ENCODE measurements at places on chromosomes 1 and 21. TPM values are rescaled to one million over a fixed set of nuclear protein-coding genes. Genes with fewer than 3 reads are reported as not detected.

DNA sequence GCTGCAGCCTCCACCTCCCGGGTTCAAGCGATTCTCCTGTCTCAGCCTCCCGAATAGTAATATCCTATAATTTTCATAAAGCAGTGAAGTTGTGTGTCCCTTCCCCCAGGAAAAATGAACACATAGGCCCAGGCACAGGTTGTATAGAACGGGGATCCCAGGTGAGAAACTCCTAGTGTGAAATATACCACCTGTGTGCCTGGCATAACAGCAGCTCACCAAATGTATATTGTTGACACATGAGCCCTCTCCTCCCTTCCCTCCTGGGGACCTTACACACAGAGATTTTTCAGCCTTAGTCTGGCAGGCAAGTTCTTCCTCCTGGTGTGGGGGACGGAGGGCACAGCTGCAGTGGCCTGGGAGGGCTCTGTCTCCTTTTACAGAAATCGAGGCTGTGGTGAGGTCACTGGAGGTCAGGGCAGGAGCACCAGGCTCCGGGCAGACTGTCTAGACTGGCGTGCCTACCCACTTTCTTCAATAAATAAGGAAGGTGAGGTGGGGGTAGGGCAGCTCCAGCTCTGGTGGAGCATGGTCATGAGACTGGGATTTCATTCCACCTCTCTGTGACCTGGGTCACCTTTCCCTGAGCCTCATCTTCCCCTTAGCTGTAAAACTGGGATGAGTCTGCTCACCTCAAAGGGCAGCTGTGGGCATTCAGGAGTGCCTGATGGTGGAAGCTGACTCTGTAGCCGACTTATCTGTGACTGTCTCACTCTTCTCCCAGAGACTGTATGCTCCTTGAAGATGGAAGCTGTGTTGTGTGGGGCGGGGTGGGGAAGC lies 14.3 kb downstream of the RCC1 start:
- no peak for DNase-seq

GRCh38 chr1:51570063-51570710 lies 46.7 kb upstream of the OSBPL9 start:
- DNase-seq, result no peak

- no peak for DNase-seq
Observed at GRCh38 chr1:227935826-227936225, 11.9 kb downstream of the WNT9A start.

DNA sequence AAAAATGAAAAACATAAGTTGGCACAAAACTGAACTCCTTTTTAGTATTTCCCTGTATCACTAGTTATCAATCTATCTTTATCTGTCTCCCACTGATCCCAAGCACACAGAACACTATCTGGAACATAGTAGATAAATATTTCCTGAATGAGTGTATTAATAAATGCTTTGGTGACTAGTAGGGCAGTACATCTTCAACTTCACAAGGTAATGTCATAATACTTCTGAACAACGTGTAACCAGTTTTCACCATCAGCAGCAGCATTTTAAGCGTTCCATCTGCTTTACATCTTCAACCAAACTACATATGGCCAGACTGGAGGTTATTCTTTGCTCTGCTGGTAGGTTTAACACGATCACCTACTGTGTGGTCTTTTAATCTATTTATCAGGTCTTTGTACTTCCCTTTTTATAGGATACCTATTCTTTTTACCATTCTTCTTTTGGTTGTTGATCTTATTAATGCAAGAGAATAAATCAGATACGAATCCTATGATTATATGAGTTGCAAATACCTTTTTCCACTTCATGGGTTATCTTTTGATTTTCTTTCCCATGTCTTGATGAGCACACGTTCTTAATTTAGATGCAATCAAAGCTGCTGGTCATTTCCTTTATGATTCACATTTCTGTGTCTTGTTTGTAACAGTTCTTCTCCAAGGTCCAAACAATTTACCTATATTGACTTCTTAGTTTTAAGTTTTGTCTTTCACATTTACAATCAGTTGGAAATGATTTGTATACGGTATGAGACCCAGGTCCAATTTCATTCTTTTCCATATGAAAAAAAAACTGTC lies 16.3 kb downstream of the GPBP1L1 start:
- DNase-seq, result no peak

DNA sequence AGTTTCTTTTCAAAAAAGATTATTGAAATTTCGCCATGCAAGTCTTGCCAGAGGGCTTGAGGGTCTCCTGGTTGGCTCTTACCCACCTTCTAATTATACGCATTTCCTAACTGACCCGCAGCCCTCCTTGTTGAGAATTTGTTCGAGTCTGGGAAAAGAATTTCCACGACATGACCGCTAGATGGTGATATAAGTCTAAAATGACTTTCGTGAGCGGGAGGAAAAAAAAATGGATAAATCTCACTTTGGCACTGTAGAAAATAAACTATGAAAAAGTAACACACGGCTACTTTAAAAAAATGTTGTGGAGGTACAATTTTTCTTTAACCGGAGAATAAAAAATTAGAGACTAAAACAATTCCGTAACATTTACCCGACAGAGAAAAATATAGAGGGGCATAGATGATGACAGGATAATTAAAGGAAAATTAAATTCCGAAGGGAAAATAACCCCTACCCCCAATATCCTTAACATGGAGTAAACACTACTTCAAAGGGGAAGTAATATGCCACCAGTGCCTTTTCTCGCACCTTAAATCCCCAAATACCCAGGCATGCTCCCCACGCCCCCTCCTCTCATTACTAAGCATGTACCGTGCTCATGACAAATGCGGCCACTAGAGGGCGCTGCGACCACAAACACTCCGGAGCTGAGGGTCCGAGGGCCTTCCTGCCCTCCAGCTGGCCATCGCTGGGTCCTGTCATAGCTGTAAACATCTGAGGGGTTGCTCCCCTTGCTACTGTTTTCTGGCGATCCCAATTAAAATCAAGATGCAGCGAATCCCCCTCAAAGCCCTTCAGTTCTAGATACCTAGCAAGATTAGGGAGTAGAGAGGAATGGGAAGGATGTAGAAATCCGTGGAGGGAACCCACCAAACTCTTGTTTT lies 266.9 kb downstream of the ASTN1 start:
- DNase-seq, result peak; percentile 55

- DNase-seq, result peak; percentile 62
Observed at GRCh38 chr1:177566495-177566894, 395.7 kb downstream of the BRINP2 start.

- DNase-seq, result no peak
Observed at GRCh38 chr1:76023669-76024435, 50.7 kb upstream of the ST6GALNAC3 start.

DNA sequence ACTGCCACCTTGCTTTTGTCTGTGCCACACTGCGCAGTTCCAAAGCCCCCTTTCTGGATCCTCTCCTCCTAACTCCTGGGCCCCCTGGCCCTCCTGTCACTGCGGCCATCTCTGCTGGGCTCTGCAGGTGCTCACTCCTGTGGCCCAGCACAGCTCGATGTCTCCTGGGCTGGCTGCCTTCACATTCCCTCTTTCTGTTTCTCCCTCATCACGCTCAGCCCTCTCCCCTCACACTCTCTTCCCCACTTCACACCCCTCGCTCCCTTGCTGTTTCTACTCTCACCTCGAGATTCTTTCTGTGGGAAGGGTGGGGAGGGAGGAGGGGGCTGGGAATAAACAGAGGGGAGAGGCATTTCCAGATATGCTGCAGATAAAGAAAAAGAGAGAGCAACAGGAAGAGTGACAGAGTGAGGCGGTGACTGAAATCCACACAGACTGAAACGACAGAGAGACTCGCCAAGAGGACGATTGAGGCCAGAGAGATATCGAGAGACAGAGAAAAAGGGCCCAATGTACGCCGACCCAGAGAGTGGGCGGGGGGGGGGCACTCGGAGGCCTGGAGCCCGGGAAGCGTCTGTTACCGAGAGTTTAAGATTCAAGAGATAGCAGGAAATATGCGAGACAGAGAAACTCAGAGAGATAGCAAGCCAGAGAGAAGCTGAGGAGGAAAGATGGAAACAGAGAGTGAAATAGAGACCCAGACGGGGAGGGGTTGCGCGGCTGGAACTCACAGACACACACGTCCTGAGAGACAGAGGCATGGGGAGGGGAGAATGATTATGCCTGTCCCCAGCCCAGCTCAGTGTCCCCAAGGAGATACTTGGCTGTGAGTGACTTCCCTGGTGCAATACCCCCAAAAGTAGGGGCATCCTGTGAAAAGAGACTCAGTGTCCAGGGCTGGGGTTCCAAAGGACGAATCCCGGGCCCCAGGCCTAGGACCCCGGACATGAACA lies 666 bp downstream of the CSF3R start:
- no peak for DNase-seq

DNA sequence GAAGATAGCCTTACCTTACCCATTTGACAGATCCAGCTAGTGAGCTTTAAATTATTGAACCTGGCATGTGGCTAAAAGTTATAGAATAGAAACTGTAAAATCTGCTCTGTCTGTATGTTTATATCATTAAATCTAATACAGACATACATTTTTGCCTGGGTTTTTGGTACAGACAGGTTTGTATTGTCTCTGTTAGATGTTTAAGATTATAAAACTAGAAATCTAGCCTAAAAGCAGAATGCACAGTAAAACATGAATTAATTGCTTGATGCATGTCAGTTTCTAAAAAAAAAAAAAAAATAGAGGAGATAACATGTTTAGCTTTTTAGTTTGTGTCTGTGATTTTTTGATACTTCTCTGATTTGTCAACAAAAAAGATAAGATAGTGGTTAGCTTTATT lies 477.6 kb upstream of the LRRC7 start:
- DNase-seq, result no peak

DNA sequence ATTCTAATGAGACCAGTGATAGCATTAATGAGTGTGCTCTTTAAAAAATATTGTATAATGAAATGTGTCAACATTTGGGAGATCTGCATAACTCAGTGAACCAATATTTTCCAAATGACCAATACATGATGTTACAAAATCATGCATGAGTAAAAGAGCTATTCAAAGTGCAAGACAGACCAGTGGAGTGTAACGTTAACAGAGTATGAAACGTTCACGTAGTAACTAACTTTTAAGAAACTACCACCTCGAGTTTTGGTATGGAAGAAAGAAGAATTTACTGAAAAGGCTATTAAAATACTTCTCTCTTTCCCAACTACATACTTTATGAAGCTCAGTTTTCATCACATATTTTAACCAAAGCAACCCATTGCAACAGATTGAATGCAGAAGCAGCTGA lies 9.6 kb upstream of the SLC6A9 start:
- DNase-seq, result no peak

DNA sequence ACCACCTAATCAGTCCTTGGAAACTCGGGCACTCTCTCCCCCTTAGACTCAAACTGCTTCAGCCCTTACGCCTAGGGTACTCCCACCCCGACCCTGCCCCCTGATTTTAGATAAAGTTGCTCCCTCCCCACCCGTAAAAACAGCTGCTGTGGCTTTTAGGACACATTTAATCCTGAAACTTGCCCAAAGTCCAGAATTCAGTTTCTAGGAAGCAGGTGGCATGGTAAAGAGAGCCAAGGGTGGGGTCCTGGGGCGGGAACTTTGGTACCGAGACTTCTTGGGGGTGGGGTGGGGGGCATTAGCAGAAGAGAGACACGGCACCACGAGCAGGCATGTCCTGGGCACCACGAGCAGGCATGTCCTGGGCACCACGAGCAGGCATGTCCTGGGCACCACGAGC lies 52.4 kb downstream of the CASZ1 start:
- DNase-seq, result no peak

GRCh38 chr1:248404024-248404423 lies 1.2 kb downstream of the OR2T1 start:
- DNase-seq, result no peak

GRCh38 chr1:39105841-39106765 lies 80.0 kb downstream of the NDUFS5 start:
- peak; percentile 77 for DNase-seq

DNA sequence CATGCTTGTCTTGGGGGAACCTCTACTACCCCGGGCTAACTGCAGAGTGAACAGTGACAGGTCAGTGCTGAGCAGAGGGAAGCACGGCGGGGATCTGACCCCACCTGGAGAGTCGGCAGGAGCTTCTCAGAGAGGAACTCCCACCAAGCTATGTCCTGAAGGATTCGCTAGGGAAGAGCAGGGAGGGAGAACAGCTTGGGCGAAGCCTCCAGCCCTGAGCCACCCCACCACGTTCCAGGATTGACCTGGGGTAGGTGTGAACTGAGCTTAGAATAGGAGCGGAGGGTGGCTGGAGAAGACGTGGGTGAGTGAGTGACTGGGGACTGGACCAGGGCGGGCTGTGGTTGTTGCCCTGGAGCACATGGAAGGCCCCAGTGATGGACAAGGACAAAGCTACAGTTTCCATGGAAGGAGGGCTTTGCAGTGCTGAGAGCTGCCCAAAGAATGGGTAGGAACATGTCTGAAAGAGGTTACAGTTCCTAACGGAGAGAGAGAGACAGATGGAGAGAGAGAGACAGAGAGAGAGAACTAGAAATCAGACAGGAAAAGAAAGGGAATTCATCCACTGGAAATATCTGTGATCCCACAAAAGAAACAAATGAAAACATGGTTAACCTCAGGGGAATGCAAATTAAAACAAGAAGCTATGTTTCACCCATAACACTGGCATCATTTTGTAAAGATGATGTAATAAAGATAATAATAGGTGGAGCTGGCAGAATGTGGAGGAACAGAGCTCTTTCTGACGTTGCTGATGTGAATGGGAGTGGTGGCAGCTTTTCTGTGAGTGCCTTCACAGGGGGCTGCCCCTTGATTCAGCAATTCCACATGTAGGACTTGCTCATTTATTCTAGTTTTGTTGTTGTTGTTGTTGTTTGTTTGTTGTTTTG lies 17.2 kb downstream of the BSND start:
- DNase-seq, result no peak

DNA sequence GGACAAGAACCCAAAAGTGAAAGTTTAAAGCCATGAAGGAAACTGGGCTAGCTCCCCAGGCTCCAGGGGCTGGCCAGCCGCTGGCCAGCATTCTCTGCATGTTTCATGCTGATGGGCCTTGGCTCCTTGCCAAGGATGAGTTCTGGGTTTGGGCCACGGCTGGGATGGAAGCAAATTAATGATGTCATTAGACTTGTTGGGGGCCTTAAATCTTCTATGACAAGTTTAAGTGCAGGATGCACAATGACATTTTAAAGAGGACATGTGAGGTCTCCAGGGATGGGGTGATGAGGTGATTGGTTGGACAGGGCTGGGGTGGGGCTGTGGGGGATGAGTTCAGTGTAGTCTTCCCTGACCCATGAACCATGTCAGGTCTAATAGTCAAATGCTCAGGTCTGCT lies 199.6 kb downstream of the TRABD2B start:
- DNase-seq, result no peak

GRCh38 chr1:181459067-181459466 lies 24.2 kb upstream of the CACNA1E start:
- DNase-seq, result no peak

Gene MROH9
- not detected for total RNA-seq

Gene OXCT2
- total RNA-seq, result not detected

Gene PTGFRN
- 11.9 TPM for total RNA-seq

Gene GCSAML
- total RNA-seq, result not detected

Gene KCNK1
- 1.1 TPM for total RNA-seq

Gene OVAAL
- total RNA-seq, result not detected

Gene MYOG
- total RNA-seq, result not detected

Measured in left lobe of liver (tissue), 2 donors.